ENCODE measurements at places on chromosomes 4 and X.
A peak's percentile ranks its signal among the peaks of the same experiment; 100 is the strongest.

DNA sequence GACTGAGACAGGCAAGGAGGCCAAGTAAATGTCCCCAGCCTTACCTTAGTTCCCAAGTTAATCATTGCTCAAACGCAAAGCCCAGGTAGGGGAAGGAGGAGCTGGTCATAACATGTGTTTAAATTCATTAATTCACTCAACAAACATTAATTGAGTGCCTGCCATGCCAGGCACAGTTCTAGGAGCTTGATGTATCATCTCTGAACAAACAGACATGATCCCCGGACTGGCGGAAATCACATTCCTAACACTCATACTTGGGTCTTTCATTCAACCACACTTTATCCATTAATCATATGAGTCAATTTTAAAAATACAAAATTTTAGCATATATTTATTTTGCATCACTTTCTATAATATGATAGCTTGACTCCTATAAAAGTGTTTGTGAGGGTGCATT, 335.3 kb upstream of the NOCT start:
- no peak for DNase-seq

- DNase-seq, result no peak
Observed at GRCh38 chrX:2414384-2414783, 86.4 kb downstream of the DHRSX start.

DNA sequence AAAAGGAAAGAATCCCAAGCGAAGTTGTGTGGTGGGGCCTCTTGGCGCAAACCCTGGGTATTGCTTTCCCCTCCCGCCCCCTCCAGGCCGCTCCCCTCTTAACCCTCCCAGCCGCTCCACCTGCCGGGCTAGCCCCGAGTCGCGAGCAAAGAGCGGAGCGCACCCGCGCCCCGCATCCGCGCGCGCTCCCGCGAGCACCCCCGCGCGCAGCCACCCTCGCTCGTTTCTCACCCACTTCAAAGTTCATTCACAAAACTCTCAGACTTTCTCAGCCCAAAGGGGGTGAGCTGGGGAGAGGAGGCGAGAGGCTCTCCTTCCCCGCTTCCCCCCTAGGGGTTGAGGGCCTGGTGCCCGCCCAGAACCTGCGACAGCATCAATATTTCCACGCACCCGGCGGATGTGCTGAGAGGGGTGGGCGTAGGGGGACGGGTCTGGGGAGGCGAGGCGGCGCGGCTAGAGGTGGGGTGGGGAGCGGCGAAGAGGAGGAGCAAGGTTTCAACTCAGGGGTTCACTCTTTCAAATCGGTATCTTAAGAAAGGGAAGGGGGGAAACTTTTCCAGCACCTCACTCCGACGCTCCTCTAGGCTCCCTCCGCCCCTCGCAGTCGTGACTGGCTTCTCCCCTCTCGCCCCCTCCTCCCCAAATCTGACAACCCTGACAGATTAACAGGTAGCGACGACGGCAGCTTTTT, 1.8 kb downstream of the MAML3 start:
- DNase-seq, result no peak

DNA sequence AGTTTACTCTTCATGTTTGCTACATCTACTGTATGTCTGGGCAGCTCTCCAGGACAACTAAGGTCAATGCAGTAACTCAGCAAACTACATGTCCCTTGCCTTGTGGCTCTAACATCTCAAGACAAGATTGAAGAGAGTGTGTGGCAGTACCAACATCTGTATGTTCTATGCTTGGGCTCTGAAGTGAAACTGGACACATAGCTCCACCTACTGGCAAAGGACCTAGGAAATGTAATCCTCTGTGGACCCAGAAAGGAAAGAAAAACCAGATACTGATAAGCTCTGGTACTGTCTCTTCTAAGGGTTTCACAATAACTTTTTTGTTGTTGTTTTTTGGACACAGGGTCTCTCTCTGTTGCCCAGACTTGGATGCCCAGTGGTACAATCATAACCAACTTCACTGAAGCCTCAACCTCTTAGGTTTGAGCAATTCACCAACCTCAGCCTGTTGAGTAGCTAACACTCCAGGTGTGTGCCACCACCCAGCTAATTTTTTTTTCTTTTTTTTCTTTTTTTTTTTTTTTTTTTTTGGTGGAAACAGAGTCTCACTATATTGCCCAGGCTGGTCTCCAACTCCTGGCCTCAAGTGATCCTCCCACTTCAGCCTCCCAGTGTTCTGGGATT, 64.1 kb downstream of the QDPR start:
- DNase-seq, result peak; percentile 71

DNA sequence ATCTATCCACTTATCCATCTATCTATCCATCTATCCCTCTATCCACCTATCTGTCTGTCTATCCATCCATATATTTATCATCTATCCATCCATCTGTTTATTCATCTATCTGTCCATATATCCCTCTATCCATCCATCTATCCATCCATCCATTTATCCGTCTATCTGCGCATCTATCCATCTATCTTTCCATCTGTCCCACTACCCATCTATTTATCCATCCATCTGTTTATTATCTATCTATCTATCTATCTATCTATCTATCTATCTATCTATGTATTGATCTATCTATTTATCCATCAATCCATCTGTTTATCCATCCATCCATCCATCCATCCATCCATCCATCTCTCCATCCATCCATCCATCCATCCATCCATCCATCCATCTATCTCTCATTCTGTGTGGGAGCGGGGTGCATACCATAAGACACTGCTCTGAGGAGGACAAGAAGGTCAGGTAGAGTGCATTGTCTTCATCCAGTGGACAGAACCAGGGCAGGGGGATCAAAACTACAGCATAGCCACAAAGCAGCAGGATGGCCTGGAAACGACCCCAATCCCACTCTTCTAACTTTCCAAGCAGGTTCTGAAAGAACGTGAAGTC, 53.2 kb upstream of the ENPP6 start:
- DNase-seq, result no peak

- DNase-seq, result peak; percentile 61
Observed at GRCh38 chr4:38462367-38463055, 201.5 kb upstream of the KLF3 start.

DNA sequence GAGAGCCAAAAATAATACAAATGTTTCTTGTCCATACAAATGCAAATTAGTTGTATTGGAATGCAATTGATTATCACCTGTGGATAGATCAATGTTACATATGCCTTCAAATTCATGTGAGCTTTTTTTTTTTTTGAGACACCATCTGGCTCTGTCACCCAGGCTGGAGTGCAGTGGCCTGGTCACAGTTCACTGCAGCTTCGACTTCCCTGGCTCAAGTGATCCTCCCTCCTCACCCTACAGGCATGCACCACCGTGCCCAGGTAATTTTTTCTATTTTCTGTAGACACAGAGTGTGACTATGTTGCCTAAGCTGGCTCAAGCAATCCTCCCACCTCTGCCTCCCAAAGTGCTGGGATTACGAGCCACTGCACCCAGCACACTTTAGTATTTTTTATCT, 38.6 kb upstream of the TMEM184C start:
- no peak for DNase-seq

DNA sequence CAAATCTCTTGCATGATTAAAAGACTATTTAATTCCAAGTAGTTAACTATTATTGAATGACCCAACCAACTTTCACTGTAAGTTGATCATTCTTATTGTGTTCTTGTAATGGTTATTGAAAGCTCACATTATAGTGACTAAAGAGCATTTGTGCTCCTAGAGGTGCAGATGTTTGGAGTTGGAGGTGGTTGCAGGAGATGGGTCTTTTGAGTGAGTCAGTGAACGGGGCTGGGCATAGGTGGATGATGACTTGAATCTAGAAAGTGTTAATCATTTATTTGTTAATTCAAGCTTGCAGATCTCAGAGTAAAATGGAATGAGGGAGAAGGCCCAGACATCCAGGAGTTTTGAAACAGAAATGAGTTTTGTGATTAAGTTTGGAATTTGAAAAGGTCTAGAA, 13.7 kb downstream of the NWD2 start:
- no peak for DNase-seq

DNA sequence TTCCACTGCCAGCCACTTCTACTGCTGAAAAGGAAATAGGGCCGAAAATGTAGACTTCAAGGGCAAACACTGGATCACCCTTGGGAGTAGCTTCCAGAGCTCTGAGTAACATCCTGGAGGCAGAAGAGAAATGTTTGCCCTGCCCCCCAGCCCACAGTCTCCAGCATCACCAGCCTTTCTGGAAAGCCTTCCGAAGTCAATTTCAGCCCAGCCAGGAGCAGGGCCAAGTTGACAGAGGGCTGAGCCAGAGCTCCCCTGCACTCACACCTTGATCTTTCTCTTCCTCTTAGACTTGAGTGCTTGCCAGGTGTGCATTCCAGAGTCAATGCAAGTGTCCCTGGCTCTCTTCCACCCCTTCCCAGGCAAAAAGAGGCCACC, 35.2 kb downstream of the SLC25A5 start:
- peak; percentile 34 for DNase-seq

DNA sequence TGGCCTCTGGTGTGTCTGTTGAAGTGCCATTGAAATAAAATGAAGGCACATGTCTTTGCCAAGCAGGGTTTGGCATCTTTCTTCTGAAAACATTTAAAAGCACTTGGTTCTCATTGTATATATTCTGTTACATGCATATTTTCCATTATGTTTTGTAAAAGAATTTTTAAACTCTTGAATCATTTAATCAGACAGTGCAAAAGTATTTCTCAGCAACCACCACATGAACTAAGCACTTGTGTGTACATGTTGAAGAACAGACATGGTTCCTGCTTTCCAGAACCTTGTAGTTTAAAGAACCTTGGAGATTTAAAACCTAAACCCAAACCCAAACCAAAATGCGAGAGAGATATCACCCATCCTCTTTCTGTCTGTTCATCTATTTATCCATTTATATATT, 220.3 kb upstream of the GIMD1 start:
- DNase-seq, result no peak

DNA sequence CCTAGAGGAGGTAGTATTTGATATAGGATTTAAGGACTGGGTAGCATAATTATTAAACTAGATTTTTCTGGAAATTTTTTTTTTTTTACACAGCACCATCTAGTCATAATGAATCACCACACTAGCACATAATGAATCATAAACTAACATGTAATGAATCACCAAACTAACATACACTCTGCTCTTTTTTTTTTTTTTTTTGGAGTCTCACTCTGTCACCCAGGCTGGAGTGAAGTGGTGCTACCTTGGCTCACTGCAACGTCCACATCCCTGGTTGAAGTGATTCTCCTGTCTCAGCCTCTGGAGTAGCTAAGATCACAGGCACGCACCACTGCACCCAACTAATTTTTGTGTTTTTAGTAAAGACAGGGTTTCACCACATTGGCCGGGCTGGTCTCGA, 92.5 kb downstream of the FAM13A start:
- DNase-seq, result no peak

DNA sequence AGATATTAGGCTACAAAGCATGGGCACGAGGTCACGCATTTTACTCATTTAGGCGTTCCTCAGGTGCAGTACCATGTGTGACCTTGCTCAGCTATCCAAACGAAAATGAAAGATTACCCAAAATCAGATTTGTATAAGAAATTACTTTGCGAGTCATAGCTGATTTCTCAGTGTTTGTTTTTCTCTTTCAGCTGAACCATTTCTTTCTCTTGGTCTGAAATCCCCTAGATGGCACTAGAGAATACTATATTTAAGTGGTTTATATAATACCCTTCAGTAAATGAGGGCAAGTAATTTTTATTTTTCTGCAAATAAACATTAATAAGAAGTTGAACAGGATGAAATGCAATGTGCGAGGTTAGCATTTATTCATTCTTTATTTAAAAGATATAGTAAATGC, 496.6 kb downstream of the STIM2 start:
- no peak for DNase-seq

- DNase-seq, result no peak
Observed at GRCh38 chr4:86846921-86847320, 2.3 kb downstream of the SLC10A6 start.

DNA sequence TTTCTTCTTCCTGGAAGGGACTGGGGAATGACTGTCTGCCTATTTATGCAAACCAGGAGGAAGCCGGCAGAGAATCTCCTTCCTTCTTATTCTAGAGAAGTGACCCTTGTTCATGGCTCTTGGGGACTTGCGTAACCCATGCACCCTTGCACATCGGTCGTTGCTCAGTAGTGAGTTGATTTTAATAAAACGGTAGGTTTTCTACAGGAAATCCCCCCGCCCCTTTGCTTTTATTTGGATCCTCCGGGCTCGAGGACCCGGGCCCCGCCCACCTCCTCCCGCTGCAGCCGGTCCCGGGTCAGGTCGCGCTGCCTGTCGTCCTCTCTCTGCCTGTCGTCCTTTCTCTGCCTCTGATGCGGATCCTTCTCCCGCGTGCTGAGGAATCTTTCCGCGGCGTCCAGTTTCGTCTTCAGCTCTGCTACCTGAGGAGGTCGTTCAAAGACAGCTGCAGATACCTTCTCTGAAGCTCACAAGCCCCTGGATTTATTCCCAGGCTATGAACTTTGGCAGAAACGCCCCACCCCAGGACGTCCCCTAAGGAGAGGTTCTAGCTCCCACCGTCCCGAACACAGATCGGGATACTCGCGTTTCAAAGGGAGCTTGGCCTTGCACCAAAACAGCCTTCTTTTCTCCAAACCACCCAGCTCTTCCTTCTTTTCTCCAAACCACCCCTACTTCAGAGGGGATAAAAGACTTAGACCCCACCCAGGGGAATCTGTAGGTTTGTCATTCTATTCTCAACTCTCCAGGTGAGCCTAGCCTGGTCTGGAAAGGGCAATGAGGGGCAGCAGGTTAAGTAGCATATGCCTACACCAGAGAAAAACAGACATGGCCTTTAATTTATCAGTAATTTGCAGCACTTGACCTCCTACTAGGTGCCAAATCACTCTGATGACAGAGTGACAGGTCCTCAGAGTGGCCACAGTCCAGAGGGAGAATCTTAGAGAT, 7.0 kb downstream of the TNIP3 start:
- peak; percentile 72 for DNase-seq

DNA sequence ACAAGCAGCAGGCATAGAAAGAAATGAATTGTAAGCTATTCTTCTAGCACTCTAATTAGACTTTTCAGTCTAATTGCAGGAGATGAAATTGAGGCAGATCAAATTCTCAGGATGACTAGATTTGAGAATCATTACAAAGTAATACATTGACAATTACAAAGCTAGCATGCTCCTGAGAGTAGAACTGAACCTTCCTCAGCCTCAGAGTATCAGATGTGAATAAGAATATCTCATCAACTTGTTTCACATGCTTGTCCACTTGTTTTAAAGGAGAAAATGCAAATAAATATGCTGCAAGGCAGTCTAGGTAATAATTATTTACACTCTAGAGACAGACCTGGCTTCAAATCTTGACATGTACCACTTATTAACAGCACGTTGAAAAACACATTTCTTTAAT, 491.0 kb upstream of the MAGEB2 start:
- no peak for DNase-seq

DNA sequence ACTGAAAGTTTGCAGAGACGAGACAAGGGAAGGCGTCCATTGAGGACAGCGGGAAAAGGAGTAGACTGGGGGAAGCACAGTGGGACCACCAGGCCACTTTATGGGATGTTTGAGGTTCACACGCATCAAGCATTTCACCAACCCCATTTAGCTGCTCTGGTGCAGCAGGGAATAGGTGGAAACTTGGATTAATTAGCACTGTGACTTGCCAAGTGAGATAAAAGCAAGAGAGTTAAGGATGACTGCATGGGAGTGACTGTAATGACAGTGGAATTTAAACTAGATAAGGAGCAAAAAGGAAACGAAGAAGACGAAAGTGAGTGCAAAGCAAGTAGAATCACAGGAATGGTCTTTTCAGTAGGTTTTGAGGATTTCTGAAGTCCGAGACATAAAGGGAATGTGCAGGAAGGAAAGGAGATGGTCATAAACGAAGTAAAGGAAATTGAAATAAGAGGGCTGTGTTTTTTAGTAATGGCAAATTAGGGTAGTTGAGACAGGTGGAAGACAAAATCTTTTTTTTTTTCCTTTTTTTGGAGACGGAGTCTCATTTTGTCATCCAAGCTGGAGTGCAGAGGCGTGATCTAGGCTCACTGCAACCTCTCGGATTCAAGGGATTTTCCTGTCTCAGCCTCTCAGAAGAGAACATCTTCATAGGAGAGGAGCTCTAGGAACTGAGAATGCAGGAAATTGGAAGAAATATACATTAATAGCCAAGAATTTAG, 119.0 kb upstream of the MAP9 start:
- DNase-seq, result no peak

Data from ELF-1 (cell line).